ENCODE measurements at places on chromosomes 6 and 20. TPM values are rescaled to one million over a fixed set of nuclear protein-coding genes. Genes with fewer than 3 reads are reported as not detected.

- no peak for DNase-seq
Observed at GRCh38 chr6:156849806-156850205, 72.6 kb downstream of the ARID1B start.

- no peak for DNase-seq
Observed at GRCh38 chr20:19780261-19780660, 22.2 kb downstream of the RIN2 start.

DNA sequence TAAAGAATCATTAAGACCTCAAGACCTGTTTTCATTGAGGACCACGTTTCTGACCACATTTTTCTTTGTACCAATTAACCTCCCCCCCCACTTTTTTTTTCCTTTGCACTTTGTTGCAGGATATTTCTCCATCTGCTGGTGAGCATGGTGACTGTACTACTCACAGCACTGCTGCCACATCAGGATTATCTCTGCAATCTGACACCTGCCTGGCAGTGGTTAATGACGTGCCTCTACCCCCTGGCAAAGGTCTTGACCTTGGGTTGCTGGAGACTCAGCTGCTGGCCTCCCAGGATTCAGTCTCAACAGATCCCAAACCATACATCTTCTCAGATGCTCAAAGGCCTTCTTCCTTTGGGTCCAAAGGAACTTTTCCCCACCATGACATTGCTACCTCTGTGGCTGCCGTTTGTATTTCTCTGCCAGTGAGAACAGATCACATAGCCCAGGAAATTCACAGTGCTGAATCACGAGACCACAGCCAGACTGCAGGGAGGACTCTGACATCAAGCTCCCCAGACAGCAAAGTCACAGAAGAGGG is 46.6 kb upstream of the EDN3 start:
- DNase-seq, result no peak

DNA sequence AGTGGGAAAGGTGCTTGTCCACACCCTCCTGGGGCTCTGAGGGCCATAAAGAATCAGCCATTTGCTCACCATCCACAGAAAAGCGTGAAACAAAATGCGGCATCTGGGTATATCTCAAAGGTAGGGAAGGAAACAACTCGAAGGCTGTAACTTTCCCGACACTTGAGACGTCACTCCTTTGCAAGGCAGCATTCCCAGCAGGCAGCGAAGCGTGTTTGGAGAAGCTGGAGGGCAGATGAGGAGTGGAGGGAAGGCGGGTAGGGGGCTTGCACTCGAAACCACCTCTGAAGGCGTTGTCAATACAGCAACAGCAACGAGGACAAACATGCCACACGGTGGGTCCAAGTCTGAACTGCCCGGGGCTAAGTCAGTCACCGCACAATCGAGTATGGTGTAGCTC is 98.4 kb downstream of the FOXC1 start:
- DNase-seq, result no peak

DNA sequence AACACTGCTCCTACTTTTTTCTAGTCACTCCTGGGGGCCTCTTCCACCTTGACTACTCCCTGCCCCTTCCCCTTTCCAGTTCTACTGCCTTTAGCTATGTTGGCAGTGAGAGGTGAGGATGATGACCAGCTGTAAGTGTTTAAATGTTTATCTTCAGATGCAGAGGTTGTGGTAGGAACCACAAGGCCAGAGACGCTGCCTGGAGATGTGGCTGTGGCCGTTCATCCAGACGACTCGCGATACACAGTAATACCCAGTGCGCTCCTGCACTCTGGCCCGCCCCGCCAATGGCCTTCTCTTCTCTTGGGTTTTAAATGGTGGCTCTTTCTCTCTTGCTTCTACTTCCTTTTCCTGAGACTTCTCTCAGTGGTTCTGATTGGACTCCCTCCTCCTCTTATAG is 4.6 kb downstream of the VARS2 start:
- DNase-seq, result no peak

GRCh38 chr20:46206992-46207549 is 89.0 kb downstream of the CD40 start:
- DNase-seq, result no peak

DNA sequence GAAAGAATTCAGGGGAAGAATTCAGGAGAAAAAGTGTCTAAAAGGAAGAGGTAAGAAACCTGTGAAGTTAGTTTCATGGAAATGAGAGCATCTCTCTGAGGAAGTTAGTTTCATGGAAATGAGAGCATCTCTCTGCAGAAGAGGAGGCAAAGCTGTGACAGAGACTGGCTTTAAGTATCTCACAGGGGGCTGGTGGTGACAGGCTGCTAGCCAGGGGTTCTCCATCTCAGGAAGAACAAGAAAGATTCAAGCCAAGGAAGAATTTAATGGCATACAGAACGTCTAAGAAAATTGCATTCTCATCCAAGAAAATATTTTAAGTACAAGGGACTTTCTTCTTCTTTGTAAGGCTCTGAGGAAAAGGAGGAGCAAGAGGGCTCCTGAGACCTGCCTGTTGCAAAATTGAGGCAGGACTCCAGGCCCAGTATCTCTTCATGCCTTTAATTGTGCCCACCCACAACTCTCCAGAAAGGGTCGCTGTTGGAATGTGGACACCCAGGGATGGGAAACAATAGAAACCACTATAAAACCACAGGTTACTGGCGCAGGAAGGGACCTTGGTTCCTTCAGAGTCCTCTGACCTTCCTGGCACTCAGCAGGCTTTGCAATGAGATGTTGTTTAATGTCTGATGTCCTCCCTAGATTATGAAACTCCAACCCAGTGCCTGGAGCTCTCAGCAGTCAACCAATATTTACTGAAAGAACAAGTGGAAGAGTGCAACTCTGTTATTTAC is 136.8 kb downstream of the FNDC1 start:
- peak; percentile 54 for DNase-seq

- DNase-seq, result no peak
Observed at GRCh38 chr6:105177556-105177955, 2.3 kb downstream of the POPDC3 start.

DNA sequence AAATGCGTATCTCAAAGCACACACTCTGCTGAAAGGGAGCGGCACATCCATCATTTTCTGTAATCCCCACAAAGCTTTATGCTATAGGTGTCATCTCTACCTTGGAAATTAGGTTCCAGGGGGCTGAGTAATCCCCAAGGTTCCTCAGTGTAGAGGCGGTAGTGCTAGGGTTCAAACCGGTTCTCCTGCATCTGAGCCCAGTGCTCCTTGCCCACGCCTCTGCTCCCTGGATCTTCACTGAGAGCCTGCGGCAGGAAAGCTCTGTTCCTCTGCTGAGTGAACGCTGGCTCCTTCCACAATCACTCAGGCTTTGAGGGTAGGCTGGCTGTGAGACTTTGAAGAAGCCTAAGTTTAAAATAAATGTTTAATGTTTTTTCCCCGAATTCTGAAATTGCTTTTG is 24.9 kb downstream of the SLC22A23 start:
- no peak for DNase-seq

DNA sequence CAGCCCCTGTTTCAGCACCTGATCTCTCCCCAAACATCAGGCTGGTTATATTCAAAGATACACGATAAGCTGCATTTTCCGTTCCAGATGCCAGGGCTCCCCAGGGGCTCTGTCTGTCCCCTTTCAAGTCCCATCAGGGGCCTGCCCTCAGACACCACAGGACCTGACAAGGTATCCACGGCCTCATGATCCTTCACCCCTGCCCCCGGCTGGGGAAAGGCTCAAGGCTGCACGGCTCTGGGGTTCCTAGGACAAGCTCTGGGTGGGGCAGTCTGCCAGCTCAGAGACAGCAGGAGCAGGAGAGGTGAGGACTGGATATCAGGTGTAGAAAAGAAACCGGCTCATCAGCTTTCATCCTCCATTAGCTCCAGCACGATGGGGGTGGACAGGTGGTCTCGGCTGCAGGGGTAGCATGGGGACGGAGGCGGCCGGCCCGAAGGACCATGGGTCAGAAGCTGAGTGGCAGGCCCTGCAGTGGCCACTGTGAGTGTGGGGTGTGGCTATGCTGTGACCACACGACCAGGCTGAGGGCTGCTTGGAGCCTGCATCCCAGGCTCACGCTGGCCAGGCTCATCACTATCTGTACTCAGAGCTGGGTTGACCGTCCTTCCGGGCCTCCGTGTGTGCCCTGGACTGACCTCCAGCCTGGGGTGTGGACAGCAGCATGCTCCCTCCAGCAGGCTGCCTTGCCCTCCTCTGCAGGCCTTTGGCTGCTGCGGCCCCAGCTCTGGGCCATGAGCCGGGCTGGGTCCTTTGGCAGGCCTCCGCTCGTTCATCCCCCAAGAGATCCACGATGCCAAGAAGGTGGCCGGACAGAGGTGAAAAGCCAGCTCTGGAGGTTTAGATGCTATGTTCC is 386.2 kb downstream of the THBS2 start:
- no peak for DNase-seq

- DNase-seq, result peak; percentile 30
Observed at GRCh38 chr20:1811621-1812498, 83.3 kb upstream of the SIRPA start.

DNA sequence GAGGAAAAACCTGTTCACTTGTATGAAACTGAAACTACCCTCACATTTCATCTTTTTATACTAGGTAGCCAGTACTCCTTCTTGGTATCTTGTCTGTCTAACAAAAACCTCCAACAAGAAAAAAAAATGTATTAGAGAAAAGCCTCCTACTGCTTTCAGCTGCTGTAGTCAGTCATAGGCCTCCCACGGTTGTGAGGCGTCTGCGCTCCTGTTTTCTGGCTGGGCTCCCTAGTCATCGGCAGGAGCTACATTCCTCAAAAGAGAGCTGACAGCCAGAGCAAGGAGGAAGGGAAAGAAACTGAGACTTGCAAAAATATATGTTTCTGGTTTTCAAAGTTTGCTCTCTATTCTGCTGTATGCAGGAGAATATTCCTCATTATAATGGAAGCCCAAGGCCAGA is 517.0 kb downstream of the LMBRD1 start:
- no peak for DNase-seq

GRCh38 chr6:144582939-144583613 is 297.9 kb downstream of the UTRN start:
- no peak for DNase-seq

- DNase-seq, result no peak
Observed at GRCh38 chr6:134983823-134984222, 33.9 kb upstream of the ALDH8A1 start.

- DNase-seq, result no peak
Observed at GRCh38 chr20:49675368-49676151, 38.1 kb downstream of the B4GALT5 start.

DNA sequence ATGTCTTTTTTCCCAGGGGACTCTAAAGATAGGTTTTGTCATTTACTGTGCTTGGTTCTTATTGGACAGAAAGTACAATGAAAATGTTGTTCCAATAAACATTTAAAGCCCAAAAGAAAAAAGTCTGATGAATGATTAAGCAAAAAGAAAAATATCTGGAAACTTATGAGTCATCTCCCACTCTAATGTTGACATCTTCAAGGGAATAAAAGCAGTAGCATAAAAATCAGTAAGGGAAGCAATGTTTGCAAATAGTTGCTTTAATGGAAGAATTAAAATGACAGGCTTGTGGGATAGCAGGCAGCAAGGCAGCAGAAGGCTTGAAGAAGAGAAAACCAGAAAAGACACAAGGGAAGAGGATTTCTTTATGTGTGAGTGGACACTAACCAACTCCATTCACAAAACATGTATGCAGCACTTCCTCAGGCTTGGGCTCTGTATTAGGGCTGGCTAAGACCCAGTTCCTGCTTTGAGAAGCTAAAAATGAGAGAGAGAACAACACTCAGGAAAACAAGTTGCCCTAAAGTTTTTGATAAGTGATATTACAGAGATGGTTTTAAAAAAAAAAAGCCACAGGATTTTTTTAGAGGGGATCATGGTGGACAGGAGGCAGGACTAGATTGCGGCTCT is 263.2 kb upstream of the NT5E start:
- no peak for DNase-seq

DNA sequence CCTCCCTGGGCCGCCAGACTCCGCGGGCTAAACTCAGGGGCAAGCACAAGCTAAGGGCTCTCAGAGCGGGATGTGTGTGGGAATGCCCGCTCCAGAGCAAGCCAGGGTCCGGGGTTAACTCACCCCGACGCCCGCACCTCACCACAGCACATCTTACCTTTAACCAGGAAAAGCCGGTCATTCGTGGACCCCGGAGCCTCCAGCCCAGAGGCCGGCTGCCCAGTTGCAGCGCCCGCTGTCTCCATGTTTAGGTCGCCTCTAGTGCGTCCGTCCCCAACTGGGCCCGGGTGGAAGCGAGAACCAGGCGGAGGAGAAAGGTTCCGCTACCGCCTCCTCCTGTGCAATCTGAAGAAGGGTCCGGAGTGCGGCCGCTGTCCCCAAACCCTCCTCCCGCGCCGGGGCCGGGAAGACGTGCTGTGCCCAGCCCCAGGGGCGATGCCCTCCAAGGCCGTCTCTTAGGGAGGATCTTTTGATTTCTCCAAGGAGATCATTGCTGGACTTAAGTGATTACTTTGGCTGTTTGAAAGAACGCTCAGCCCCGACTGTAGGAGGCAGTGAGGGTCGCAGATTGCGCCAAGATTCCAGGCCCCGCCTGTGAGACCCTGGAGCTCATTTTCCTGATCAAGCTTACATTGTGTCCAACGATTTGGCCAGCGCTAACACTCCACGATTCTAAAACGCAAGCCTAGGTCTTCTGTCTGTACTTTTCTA is at the start of gene TMEM242:
TSS of gene TMEM242 (minus strand) at position 265 of the 711 bp plus-strand sequence. CDS start at position 245, 20 bp downstream.
- DNase-seq, result peak; percentile 98

- no peak for DNase-seq
Observed at GRCh38 chr6:89536231-89536630, 102.3 kb downstream of the LYRM2 start.

- DNase-seq, result no peak
Observed at GRCh38 chr20:9627219-9627618, 112.8 kb downstream of the LAMP5 start.

- DNase-seq, result peak; percentile 10
Observed at GRCh38 chr6:133241086-133241900, at the start of gene EYA4. Gene EYA4 (plus strand): TSS chr6:133241357. CDS start chr6:133274781, 33,424 bp downstream.

- DNase-seq, result no peak
Observed at GRCh38 chr20:475463-476357, 13.4 kb upstream of the TBC1D20 start.

- DNase-seq, result no peak
Observed at GRCh38 chr20:47927944-47928343, 142.7 kb upstream of the SULF2 start.

Gene MRPS18A
- total RNA-seq, result 57.6 TPM

Gene ERVFRD-1
- total RNA-seq, result not detected

Gene PCK1
- not detected for total RNA-seq

Gene GTSF1L
- not detected for total RNA-seq

Gene VIP
- total RNA-seq, result 0.06 TPM

Gene LGSN
- not detected for total RNA-seq

Gene APCDD1L
- total RNA-seq, result not detected

Gene PRIM2
- total RNA-seq, result 42.2 TPM

All from SJSA1 (cell line).